Calu3 (cell line): ENCODE measurements at places on chromosomes 16 and 17. TPM values are rescaled to one million over a fixed set of nuclear protein-coding genes. Genes with fewer than 3 reads are reported as not detected.
A peak's percentile ranks its signal among the peaks of the same experiment; 100 is the strongest.

MYH3 gene
- 2.7 and 2.9 TPM in 2 replicates for total RNA-seq

DNA sequence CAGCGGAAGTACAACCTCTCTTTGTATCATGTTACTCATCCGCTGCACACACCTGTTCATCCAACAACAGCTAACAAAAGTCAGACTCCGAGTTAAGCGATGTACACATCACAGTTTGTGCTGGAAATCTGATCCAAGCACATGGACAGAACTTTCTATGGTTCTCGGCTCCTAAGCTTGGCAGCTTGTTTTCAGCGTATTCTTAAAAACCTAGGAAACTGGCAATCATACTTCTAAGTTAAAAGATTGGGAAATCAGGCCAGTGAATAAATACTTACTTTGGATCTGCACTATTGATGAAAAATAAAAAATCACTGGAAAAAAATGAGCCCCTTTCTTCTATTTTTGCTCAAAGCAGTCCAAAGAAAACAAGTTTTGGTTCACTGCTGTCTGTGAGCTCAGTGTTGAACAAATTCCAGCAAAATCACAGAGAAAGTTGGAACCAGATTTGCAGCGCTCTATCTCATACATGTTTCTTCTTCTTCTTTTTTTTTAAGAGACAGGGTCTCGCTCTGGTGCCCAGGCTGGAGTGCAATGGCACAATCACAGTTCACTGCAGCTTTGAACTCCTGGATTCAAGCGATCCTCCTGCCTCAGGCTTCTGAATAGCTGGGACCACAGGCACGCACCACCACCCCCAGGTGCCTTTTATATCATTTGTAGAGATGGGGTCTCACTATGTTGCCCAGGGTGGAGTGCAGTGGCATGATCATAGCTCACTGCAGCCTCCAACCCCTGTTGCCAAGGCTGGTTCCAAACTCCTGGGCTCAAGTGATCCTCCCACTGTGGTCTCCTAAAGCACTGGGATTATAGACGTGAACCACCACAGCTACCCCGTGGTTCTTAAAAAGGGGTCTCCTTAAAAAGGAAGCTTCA, 71.6 kb upstream of the CREBBP start:
- no peak for DNase-seq

DNA sequence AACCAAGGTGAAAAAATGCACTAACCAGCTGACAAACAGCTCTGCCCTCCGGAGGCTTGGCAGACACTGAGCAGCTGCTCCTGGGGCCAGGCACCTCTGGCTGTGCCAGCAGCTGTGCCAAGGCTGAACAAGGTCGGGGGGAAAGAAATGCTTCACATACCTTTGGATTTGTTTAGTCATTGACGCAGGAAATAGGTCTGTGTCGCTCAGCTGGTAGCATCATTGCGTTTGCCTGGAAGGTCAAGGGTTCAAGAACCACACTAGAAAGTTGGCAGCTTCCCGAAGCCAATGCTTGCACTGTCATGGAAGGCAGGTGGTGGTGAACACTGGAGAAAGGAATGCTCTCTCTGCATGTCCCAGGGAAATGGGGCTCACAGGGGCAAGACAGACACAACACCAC, 63.5 kb downstream of the PCTP start:
- DNase-seq: no peak

ESRP2 gene
- 100 and 103 TPM in 2 replicates for total RNA-seq

DNA sequence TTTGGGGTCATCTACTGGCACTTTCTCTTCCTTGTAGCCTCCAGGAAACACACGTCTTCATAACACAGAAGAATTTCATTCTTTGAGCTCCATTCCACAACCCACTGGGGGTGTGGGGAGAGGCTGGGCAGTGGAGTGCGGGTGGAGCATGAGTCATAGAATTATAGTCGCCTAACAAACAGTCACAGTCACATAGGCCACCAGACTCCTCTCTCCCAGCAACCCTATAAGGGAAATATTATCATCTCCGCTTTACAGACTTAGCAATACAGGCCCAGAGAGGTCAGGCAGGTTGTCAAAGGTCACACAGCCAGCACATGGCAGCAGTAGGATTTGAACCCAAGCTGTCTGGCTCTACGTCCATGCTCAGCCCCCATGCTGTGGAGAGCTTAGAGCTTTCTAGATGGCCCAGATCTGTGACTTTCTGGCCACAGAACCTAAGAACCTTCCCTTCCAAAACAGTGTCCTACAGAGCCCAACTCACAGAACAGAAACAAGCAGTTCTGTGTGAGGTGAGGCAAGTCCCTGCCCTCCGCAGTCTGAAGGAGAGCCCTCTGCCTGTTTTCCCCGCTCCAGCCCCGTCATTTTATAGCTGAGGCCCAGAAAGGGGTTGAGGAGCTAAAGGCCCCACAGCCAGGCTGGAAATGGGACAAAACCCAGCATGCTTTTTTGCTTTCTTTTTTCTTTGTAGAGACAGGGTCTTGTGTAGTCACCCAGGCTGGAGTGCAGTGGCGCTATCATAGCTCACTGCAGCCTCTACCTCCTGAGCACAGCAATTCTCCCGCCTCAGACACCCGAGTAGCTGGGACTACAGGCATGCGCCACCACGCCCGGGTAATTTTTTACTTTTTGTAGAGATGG, 10.7 kb upstream of the LITAF start:
- DNase-seq: peak; percentile 72
